ENCODE measurements at places on chromosomes 7 and 10.

DNA sequence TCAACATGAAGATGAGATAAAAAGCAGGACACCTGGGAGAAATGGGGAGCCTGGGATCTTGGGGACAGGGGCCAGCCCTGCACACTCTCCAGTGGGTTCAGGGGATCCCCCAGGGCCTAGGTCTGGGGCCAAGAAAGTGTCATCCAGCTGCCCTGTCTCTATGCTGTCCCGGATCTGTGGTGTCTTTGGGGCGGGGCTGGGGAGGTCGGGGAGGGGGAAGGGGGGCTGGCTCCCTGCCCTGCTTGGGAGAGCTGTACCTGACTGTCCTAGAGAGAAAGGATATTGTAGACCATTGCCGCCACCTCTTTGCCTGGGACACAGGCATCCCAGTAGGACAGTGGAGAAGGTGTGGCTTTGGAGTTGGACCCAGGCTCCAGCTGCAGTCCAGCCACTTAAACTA, 7.0 kb upstream of the SPACDR start:
- DNase-seq: no peak

DNA sequence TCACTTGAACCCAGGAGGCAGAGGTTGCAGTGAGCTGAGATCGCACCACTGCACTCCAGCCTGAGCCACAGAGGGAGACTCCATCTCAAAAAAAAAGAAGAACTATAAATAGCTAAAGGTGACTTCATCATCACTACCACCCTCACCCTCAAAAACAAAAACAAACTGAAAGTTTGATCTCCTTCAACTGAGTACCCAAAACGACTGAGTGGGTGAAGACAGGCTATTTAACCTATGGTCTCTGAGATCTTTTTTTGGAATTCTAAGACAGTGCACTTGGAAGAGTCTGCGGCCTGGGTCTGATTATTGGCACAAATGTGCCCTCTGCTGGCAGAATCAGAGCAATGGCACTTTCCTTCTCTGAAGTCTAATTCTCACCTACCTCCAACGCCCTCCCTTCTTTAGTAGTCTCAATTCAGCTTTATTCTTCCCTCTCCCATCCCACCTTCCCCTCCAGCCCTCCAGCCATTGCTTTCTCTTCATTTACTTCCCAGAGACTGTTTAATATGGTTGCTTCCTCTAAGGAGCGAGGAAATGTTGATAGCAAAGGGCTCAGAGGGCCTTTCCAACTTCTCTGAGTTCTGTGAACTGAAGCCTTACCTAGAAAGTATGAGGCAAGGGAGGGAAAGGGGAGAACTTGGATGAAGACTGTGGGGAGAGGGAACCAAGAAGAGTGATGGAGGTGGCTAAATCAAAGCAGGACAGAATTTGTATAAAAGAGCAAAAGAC, 2.9 kb upstream of the MYOZ1 start:
- peak; percentile 49 for DNase-seq

DNA sequence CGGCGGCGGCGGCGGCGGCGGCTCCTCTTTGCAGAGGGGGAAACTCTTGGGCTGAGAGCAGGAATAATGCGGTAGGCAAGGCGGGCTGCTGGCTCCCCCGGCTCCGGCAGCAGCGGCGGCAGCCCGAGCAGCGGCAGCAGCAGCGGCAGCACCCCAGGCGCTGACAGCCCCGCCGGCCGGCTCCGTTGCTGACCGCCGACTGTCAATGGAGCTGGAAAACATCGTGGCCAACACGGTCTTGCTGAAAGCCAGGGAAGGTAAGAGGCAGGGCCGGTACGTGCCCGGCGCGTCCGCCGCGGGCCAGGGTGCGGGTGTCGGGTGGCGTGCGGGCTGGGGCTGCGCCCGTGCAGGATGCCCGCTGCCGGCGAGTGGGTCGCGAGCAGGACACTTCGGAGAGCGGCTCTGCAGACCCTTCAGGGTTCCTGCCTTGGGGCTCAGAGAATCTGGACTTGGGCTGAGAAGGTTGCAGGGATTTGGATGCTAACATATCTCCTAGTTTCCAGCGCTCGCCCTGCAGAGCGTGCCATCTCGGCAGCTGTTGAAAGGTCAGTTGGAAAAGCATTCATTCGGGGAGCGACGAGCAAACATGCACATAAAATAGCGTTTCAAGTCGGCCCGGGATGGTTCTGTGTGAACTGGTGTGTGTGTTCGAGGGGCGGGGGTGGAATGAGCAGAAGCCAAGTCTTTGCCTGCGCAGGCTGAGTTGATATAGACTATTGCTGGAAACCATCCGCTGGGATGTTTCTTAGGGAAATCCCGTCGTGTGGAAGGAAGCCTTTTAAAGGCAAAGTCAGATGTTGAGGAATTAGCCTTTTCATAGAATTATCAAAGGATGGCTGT, 562 bp downstream of the GRK5 start:
- DNase-seq: peak; percentile 57

DNA sequence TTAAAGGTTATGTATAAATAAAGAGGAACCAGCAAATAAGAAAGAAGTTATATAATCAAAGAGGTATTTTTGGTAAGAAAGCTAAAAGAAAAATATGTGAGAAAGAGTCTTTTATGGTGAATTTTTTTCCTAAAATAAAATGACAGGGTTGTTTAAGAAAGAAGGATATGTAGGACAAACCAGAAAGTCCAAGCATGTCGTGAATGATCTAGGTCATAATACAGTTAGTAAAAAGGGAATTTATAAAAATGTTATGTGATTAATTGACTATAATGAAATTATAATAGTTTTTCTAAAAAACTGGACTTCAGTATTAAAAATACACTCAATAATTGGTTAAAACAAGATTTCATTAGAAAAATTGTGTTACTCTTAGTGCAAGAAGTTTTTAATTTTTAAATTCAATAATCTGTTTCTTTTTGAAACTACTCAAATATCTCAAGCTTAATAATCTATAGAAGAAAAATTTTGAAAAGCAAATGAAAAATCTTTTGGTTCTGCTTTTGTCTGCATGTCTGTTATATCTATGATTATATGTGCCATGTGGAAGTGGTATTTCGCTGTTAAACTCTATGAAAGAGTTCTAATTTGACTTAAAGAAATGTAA, 23.3 kb downstream of the AVL9 start:
- DNase-seq: no peak

DNA sequence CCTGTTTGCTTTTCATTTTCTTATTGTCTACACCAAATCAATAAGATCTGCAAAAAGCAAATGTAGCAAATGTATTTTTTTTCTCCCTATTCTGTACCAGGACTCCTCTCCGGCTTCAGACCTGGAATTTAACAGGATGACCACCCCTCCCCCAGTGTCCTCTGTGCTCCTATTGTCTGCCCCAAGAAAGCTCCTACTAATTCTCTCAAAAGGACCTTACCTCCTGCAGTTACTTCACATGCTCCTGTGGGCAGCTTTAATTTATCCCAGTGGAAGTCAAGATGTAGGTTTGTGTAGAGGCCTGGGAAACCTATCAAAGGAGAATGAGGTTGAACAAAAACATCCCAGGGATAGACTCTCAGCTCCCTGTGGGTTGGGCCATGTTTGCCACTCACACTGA, 31.3 kb downstream of the PLXNA4 start:
- no peak for DNase-seq

- no peak for DNase-seq
Observed at GRCh38 chr10:79442171-79443040, 3.0 kb downstream of the ZCCHC24 start.

DNA sequence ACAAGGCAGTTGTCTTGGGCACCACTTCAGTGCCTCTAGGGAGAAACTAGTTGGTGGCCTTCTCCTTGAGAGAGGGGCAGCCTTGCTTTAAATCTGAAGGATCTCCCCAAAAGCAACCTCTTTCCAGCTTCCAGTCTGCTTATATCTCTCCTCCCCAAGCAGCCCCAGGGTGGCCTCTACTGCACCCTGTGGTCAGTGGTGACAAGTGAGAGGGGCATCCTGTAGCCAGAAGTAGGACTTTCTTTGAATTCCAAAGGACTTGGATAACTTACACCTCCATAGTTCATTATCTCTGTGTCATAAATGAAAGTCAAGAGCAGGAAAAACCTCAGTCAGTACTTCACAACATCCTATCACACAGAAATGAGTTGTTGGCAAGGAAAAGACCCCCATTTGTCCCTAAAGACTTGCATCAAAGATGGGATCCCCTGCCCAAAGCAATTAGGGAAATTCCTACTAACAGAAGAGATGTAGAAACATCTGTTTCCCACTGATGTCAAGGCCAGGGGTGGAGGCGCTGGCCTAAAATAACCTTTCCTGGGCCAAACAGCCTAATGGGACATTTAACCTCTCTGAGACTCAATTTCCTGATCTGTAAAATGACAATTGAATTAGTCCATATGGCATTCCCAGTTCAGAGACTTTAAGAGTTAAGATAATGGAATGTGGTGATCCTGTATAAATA, 44.0 kb upstream of the ANKRD1 start:
- no peak for DNase-seq

DNA sequence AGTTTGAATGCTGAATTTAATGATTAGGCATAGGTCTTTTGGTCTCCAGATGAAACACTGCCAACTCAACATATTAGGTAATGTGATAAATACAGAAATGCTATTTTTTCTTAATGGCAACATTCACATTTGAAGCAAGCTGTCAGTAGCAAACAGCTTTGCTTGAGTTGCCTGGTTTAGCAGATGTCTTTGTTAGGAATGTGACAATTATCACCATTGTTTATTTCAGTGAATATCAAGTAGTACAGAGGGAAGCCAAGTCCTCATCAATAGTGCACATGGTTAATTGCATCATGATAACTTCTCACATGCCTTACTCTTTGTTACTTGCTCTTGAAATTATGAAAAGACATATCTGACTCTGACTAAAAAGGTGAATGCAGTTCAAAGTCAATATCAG, 23.7 kb upstream of the SEPTIN7 start:
- no peak for DNase-seq

DNA sequence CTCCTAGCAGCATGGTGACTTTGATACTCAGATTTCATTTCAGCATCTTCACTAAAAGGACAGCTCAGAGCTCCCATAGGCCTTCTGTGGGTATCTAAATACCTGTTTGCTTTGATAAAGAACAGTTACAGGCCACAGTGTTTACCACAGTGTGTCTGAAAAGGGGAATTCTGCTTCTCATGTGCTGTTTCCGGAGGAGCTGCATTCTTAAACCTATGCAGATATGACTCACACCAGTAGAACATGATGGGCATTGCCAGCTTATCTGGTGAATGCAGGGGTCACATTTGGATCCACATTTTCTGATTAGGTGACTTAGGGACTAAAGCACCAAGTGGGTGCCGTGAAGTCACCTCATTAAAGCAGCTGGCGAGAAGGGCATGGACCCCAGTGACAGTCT, 52.6 kb downstream of the TRRAP start:
- DNase-seq: peak; percentile 25

DNA sequence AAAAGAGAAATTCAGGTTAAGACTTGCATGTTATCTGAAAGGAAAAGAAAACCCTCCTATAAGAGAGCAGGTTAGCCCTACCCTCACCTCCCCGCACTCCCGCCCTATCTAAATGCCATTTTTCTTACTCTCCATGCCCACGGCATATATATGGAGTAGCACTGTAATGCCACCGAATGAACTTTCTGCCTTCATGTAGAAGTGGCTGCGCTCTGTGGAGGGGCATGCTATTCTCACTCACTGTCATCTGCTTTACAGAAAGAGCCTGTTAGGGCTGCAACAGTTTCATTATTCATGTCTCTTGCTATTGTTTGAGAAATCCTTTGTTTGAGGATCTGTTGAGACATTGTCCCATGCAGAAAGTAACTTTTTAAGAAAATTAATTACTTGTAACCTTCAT, 1190.6 kb downstream of the SORCS1 start:
- DNase-seq: no peak

- DNase-seq: no peak
Observed at GRCh38 chr7:66443946-66444345, 184.7 kb upstream of the KCTD7 start.

DNA sequence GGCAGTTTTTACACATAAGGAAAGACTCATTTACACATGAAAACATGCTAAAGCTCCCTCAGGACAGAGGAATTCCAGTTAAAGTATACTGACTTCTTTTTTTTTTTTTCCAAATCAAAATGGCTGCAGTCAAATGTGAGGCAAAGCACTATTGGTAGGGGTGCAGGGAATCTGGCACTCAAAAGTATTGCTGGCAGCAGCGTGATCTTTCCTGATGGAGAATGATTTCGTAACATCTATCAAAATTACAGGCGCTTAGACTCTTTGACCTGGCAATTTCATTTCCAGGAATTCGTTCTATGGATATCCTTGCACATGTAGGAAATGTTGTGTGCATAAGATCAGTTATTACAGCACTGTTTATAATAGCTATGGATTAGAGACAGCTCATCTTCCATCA, 65.7 kb downstream of the VSTM4 start:
- DNase-seq: no peak

DNA sequence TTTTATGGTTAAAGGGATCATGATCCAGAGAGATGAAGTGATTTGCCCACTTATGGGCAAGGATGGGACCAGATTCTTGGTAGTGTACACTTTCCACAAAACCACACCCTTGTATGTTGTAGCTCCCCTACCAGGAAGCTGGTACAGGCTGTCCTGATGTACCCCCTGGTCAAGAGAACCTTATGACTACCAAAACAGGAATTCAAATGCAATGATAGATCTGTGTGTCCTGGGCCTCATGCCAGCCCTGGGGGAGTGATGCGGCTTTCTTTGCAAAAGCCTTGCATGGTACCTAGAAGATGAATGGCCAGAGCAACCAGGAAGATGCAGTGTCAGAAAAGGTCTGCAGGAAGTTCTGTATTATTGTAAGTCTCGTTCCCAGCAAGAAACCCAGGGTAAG, 94.9 kb upstream of the AGK start:
- DNase-seq: no peak

GRCh38 chr7:156589808-156590207, 50.8 kb upstream of the RNF32 start:
- DNase-seq: no peak

DNA sequence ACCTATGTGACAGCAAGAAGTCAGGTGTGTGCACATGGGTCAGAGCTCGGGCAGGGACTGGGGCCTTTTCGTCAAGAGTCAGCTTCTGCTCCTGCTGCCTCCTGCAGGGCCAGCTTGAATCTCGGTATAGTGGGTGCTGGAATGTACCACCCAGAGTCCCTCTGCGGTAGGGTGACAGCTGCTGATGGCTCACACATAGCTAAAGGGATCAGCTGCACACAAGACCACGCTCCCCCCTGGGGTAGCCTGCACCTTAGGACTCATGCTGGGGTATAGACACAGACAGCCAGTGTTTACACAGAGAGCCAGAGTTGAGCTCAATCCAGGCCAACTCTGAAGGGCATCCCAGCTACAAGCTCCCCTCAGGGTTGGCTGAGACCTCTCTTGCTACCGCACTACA, 14.0 kb upstream of the COL13A1 start:
- DNase-seq: no peak

DNA sequence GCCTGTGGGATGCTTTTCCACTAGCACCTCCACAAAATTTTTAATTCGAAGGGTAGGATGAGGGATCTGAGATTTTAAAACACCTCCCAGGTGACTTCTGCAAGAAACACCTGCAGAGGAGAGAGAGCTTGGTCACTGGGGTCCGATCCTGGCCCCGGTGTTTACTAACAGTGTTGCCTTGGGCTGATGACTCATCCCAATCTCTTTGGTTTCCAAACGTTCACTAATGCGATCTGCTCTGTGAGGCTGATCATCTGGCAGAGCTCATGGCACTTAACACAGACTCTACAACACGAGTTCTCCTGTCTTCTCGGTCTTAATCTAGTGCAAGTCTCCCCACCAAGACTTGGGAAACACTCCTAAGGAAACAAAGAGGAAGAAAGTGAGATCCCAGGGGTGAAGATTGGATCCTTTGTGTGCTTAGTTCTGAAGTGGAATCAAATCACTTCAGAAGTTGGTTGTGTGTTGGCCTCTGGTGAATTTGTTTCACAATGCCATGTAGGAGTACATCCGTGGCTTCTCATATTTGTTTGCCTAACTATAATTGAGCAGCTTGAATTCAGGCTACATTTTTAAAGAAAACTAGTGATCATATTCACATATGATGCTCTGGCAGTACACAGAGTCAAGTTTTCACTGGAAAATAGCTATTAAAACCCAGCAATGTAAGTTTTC, 407.9 kb downstream of the NRG3 start:
- no peak for DNase-seq

Data from trophoblast cell (in vitro differentiated cells and primary cell).